ENCODE measurements at places on chromosomes 3 and 15.

- DNase-seq = peak; percentile 27
Observed at GRCh38 chr3:148727231-148727630, 29.5 kb downstream of the AGTR1 start.

DNA sequence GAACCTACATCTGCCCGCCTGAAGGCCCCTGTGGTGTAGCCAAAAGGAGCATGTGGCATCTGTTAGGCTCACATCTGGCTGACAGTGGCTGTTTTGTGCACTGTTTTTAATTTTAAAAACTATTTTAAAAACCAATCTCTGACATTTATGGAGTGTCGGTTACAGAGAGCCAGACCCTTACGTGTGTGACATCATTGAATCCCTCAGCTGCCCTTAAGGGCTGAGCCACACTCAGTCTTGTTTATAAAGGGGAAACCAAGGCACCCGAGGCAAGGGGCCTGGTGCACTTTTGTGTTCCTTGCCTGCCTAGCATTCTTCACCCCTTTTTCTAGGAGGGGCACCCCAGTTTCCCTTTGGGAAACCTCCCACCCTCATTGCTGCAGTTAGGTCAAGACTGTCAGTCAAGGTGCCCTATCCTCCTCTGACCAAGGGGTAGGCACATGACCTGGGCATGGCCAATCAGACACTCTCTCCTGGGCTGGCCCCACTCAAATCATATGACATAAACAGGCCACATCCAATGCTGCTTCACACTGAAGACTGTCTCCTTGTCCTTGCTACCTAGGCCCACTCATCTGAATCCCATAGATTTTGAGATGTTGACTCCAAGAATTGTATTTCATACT, 105.3 kb downstream of the LSM3 start:
- no peak for DNase-seq

DNA sequence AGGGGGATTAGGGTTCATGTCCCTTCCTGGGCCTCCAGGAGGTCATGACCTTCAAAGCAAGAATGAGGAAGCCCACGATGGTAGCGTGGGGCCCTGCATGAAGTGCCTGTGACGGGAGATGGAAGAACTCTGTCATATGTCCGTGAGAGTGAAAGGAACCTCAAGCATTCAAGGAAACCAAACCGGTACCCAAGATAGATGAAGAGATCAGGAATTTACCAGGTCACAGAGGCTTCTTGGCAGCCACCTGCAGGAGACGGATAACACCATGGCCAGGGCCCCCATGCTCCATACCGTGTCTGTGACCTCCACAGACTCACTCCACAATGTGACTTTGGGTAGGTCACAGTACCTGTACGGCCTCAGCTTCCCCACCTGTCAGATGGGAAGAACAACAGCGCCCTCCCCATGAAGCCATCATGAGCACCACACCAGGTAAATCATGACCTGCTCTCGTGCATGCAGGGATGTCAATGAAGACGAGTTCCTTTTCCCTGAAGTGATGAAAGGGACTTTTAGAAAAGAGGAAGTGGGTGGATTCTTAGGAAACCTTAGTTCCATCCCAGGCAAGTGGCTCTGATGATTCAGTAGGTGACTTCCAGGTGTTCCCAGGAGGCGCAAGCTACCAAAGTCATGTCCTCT, 23.3 kb upstream of the CYP11A1 start:
- no peak for DNase-seq

GRCh38 chr15:68730471-68730919, 90.2 kb downstream of the ANP32A start:
- DNase-seq = peak; percentile 16

DNA sequence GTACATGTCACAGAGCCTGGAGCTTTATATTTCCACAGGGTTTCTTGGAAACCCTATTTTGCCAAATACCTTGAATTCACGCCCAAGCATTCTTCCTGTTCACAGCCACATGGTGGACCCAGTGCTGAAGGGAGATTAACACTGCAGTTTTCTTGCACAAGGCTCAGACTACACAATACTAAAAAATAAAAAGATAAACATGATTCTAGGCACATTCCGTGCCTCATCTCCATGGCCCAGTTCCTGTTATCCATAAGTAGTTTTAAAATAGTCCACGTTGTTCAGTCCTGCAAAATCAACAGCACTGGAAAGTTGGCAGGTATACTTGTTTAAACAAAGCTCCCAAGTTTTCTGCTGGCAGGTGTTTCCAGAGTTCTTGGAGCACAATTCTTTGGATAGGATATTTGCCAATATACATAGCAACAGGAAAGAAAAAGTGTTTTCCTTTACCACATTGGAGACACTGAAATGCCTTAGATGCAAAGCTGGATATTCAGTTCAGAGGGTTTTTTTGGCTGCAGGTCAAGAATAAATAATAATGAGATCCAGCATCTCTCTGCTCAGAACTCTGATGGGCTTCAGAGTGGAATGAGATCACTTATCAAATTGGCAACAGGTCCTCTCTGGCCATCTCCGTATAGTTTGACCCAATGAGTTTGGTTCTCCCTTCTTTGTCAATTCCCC, 88.1 kb upstream of the TGFBR2 start:
- no peak for DNase-seq

GRCh38 chr15:66701422-66702034, 508 bp upstream of the SMAD6 start:
- peak; percentile 54 for DNase-seq
